ENCODE measurements at places on chromosomes 5 and 9.
A peak's percentile ranks its signal among the peaks of the same experiment; 100 is the strongest.

- ATAC-seq, result peak; percentile 79
Observed at GRCh38 chr5:159965031-159965837, 43.7 kb upstream of the TTC1 start.

- no peak for ATAC-seq
Observed at GRCh38 chr9:6915635-6916034, 157.9 kb downstream of the KDM4C start.

DNA sequence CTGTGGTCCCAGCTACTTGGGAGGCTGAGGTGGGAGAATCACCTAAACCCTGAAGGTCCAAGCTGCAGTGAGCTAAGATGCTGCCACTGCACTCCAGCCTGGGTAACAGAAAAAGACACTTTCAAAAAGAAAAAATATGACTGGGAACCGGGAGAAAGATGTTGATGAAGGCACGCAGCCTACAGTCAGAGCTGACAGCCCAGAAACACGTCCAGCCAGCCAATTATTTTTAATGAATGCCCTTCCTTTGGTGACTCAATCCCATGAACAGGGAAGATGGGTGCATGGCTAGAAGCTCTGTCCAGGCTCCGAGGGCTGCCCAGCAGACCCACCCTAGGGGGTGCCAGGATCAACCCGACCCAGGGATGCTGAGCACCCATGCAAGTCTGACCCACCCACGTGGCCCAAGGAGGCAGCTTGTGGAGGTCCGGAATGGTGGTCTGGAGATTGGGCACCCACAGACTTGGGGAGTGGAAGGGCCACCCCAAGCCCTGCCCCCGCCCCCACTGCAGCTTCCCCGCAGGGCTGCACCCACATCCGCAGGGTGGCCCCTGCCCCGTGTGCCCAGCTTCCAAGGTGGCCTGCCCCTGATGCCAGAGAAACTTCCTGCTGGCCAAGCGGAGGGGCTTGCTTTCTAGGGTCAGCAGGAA is 51.0 kb downstream of the ADAMTS2 start:
- no peak for ATAC-seq

DNA sequence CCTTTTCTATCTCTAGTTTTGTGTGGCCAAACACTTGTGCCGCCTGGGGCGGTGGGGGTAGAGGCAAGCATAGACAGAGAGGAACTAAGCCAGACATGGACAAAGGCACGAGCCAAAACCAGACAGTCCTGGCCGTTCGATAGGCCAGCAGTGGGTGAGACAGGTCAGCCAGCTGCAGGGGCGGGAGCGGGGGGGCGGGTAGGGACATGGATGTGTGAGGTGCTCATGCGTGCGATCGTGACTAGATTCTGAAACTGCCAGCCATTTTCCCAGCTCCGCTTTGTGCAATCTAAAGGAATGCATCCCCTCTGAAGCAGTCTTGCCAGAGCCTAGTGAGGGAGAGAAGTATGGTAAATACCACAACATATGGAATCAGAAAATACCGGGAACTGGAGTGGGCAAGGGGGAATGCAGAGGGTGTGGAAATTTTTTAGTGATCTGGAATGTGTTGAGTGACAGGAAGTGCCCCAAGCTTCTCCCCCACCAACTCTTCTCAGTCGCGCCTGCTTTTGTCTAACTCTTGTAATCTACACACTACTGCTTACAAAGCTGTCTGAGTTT is 111.9 kb downstream of the NR6A1 start:
- ATAC-seq, result peak; percentile 67

GRCh38 chr9:69140123-69140735 is 33.8 kb upstream of the TJP2 start:
- ATAC-seq, result peak; percentile 10

DNA sequence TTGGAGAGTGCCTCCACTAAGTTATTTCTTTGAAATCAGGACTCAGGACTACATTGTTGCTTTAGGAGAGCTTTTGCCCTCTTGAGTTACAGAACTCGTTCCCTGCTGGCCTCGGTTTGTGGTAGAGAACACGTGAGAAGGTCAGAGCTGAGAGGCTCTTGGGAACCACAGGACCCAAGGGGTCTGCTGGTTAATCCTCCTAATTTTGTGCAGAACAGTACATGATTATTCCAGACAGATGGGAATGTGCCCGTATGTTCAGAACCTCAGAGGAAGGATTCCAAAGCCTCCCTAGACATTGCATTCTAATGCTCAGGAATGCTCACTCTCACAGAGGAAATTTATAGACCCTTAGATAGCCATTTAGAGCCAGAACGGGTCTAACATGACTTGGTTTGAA is 25.2 kb upstream of the BASP1 start:
- no peak for ATAC-seq

DNA sequence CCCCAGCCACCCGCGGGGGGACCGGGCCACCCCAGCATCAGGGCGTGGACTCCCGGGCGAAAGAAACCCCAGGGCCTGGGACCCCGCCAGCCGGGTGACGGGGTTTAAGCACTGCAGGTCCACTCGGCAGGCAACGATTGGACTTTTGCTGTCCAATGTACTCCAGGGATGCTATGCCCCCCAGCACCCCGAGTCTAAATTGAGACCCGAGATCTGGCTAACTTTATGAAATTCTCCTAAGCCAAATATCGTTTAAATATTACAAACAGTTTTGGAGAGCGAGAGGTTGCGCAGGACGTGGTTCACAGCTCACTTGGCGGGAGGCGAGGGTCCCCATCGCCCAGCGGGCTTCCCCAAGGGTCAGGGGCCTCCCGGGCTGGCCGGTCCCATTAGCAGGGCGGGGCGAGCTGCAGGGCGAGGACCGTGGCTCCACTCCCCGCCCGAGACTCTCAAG is 384 bp upstream of the MRPS2 start:
- no peak for ATAC-seq

DNA sequence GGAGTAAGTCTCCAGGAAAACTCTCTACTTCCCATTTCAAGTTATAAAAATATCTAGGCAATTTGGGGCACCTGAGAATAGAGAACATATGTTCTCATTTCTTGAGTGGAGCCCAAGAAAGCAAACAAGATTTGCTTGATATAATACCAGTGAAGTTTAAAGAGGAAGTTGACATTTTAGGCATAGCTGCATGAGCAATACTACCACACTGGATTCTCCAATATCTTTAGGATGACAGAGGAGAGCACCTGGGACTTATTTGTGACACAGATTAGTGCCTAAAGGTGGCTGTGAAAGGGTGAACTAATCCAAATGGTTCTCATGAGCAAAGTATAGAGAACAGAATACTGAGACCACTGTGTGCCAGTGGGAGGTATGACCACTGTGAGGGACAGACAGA is 423.5 kb upstream of the RIOK2 start:
- no peak for ATAC-seq

GRCh38 chr5:33696411-33696810 is 195.4 kb downstream of the ADAMTS12 start:
- ATAC-seq, result no peak

DNA sequence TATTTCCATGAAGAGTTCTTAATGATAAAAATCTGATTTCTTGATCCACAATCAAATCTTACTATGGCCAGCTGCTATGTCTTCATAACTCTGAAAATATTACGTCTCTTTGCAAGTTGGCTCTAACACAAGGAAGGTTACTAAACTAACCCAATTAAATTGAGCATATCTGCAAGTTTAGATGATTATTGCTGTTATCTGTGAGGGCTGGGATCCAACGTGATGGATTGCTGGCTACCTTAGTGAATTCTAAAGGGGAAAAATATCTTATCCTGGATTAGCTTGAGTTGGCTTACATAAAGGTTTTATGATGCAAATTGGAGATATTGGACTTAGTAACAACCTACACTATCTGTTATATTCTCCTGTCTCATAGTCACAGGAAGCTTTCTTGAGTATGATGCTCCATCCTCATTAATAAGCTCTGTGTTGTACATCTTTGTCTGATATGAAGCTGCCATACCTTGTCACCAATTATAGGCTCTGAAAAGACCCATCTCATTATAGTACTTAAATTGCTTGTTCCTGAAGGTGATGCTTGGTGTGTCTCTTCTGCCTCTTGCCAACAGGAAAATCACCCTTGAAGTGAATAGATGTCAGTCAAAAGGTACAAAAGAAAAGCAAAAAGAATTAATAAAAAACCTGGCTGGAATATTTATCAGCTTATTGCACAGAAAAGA is 733.0 kb upstream of the MEF2C start:
- no peak for ATAC-seq

Measured in esophagus mucosa (tissue), 1 donor.